ENCODE measurements at places on chromosomes 5 and 9. TPM values are rescaled to one million over a fixed set of nuclear protein-coding genes. Genes with fewer than 3 reads are reported as not detected.

The NINJ1 gene
- 54.4 TPM for total RNA-seq

The FIBCD1 gene
- 0.29 TPM for total RNA-seq

The EQTN gene
- total RNA-seq, result 1.4 TPM

The IL17B gene
- 13.8 TPM for total RNA-seq

The AGPAT2 gene
- 62.5 TPM for total RNA-seq

The EHMT1 gene
- 96.8 TPM for total RNA-seq

The GNPDA1 gene
- 31.5 TPM for total RNA-seq

The IL13 gene
- not detected for total RNA-seq

The SLC46A2 gene
- total RNA-seq, result 0.64 TPM

The HCN1 gene
- total RNA-seq, result 0.64 TPM

The TCERG1 gene
- total RNA-seq, result 69.2 TPM

The TIGD6 gene
- 5.3 TPM for total RNA-seq

The ARHGEF28 gene
- total RNA-seq, result 63.9 TPM

The IRX4 gene
- 0.23 TPM for total RNA-seq

The SLC28A3 gene
- total RNA-seq, result 0.64 TPM

The ATP6V0E1 gene
- 95.4 TPM for total RNA-seq

The LMBRD2 gene
- 14.7 TPM for total RNA-seq

The PPP6C gene
- 23.8 TPM for total RNA-seq

The TMEM171 gene
- total RNA-seq, result 6.9 TPM

The PLEKHG4B gene
- total RNA-seq, result 10.0 TPM

The SLC4A9 gene
- total RNA-seq, result 21.8 TPM

The EFNA5 gene
- total RNA-seq, result 21.0 TPM

The GBGT1 gene
- 5.6 TPM for total RNA-seq

The IFNA2 gene
- not detected for total RNA-seq

The CLTB gene
- 40.9 TPM for total RNA-seq

The SLC23A1 gene
- 6.2 TPM for total RNA-seq

The TXNDC8 gene
- not detected for total RNA-seq
